ENCODE measurements at places on chromosomes 1 and 21.

DNA sequence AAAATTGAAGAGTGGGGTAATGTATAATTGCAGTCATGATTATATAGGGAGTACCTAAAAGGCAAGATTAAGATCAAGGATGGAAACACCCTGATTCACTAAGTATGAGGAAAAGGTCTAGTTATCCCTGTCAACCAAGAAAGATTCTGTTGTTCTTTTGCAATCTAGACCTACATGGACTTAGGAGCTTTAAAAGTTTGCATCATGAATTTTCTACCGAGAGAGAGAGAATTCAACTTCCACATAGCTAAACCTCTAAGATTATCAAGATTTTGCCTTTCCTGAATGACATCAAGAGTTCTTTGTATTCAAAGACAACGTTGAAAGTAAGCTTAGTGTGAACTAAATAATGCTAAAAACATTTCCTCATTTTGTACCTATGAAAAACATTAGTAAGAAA, 78.8 kb upstream of the RBM34 start:
- no peak for DNase-seq

DNA sequence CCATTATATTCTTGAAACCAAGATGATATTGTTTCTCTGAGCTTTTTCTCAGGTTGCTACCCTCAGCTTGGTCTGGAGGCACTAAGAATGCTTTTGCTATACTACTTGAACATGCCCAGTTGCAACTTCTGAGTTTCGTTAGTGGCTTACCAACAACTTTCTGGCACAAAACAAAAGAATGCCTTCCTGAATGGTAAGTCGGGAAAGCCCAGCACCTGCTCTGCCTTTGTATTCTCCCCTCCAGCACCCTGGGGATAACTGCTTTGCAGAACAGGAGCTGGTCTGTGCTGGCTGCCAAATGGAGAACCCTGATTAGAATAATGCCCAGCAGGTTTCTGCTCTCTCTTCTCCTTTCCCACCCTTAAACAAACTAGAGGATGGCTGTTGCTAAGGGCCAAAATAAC, 149.3 kb downstream of the TGFB2 start:
- DNase-seq: no peak

DNA sequence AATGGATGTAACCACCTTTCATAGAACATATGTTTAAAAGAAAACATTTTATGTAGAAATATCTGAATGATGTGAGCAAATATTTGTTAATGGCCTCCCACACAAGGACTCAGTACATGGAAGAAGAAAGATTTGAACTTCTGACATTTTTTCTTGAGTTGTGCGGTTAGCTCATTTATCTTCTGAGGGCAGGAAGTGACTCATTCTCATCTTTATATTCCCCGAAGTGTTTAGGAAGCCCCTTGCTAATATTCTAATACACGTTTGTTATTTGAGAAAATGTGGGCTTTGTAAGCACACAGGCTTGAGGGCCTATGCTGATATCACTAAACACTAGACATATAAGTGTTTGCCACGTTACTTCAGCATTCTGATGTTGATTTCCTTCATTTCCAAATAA, 392.5 kb upstream of the PTBP2 start:
- DNase-seq: no peak

DNA sequence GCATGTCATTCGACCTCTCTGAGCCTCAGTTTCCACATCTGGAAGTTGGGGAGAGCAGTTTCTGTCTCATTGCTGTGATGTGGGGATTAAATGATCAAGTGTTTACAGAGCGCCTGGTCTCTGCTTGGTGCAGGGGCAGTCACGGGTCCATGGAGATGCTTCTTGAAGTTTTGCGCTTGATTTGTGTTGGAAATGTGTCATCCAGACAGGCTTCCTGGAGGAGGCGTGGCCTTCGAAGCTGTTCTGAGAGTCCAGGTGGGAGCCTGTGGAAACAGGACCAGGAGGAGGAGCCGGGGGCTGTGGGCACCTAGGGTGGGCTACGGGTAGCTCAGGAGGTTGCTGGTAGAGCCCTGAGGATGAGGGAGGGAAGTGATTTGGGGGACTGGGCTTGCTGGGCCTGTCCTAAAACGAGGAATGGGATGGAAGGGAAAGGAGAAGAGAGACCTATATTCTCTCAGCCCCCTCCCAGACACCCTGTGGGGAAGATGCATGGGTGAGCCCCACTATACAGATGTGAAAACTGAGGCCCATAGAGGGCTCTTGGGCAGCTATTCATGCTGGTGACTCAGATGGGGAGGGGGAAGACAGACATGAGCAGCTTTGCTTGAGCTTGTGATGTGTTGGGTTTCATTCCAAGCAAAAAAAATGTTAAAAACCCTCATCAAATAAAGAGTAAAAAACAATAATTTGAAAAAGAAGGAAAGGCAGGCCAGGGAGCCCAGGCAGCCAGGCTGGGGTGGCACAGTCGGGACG, 107.2 kb upstream of the WNT4 start:
- DNase-seq: no peak

GRCh38 chr1:156656806-156657740, 15.2 kb downstream of the BCAN start:
- peak; percentile 42 for DNase-seq

Data from NCI-H524 treated with DMSO at 0.1 percent for 48 hours (cell line).